ENCODE measurements at places on chromosomes 13 and 19.

DNA sequence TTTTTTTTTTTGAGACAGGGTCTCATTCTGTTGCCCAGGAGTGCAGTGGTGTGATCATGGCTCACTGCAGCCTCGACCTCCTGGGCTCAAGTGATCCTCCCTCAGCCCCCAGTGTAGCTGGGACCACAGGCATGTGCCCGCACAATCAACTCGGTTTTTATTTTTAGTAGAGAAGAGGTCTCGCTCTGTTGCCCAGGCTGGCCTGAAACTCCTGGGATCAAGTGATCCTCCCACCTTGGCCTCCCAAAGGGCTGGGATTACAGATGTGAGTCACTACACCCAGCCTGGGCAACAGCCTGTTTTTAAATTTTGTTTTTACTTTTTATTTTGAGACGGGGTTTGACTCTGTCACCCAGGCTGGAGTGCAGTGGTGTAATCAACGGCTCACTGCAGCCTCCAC is 2.3 kb upstream of the KDM4B start:
- no peak for DNase-seq

GRCh38 chr19:48752496-48753365 is at the start of gene FUT1:
TSS of gene FUT1 (minus strand) at chr19:48752641. CDS start at chr19:48751281, 1,360 bp downstream.
- DNase-seq = no peak

- no peak for DNase-seq
Measured at GRCh38 chr13:48004201-48004600, 3.1 kb upstream of the SUCLA2 start.

DNA sequence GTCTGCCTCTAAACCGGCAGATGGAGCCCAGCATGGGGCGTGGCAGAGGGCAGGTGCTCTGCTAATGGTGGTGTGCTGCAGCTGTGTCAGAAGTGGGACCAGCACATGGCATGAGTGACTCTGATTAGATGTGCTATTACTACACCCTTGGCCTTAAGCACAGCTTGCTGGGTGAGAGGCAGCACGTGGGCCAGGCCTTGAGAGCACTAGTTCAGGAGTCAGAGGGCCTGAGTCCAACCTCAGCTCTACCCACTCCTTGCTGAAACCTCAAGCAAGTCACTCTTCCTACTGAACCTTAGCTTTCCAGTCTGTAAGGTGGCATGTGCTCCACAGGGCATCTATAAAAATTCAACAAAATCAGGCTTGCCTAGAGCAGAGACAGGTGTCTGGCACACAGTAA is 22.7 kb downstream of the AKT2 start:
- no peak for DNase-seq

DNA sequence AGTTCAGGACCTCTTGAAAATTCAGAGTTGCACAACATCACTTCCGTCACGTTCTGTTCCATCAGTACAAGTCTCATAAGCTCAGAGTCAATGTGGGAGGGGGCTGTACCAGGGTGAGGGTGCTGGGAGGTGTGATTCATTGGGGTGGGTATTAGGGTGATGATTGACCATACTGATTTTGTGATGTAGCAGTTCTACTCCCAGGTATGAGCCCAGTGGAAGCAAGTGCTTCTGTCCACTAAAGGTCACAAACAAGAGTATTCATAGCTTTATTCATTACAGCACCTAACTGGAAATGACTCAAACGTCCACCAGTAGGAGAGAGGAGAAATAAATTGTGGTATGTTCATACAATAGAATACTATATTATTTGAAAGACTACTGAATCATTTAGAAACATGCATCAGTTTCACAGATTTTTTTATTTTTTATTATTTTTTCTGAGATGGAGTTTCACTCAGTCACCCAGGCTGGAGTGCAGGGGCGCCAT is 12.1 kb upstream of the UPF3A start:
- DNase-seq = no peak

DNA sequence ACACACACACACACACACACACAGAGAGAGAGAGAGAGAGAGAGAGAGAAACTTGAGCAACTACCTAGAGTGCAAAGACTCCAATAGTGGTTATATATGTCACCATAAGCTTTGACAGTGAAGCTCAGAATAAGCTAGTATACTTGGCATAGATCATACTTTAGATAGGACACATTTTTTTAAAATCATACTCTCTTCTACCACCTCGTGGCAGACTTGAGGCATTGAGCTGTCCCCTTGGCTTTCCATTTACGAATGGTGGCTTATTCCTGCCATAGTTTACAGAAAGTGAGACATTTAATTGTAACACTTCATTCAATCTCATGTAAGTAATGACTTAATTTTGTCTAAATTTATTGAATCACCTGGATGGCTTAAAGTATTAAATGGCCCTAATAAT is 108.2 kb downstream of the EDNRB start:
- no peak for DNase-seq

DNA sequence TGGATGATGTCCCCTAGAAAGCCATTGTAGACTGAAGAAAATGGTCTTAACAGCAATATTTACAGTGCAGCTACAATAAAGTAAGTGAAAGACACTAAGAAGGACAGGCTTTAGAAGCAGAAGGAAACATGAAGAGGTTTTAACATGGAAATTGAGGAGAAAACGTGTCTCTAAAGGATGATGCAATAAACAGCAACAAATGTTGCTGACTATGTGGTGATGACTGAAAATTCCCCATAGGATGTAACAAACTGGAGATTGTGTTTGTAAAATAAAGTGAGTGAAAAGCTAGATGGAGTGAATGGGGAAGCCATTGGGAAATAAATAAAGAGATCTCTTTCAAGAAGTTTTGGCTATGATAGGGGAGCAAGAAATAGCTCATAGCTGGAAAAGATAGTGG is 186.7 kb upstream of the IPO5 start:
- no peak for DNase-seq

- no peak for DNase-seq
Measured at GRCh38 chr13:28650284-28650683, 8.6 kb upstream of the POMP start.

GRCh38 chr13:75437582-75438318 is 44.2 kb downstream of the TBC1D4 start:
- no peak for DNase-seq

Data from AG09309 (cell line).